Stimulated activated naive CD4-positive, alpha-beta T cell treated with Interleukin-2 at 50 U/mL for 16 hours (primary cell): ENCODE measurements at places on chromosomes 1 and 21.

DNA sequence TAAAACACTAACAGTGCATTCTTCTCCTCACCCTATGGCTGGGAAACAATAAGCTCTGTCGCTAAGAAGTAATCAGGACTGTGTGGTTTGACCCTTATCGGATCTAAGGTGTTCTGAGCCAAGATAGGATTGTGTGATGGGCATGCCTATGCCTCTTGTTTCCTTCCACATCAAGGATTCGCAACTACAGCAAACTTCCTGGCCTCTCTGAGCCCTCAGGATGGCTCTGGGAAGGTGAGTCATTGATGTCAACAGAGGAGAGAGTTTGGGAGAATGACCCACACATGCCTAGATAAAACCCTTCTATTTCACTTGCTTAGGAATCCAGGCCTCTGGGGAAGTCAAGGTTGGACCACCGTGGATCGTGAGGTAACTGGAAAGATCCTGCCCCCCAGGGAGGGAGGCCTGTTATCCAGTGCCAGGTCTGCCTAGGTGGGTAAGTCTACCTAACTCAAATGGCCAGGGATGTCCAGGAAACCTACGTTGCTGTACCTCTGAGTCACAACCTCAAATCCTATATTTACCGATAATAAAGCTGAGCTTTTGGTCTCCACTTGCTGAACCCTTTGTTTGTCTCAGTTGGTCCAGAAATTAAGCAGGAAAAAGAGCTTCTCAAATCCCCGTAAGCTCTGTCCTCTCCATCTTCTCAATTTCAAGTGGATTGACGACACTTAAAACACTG lies 27.4 kb downstream of the TIAM1 start:
- DNase-seq = no peak

- DNase-seq = no peak
Observed at GRCh38 chr1:51133045-51133444, 31.0 kb downstream of the C1orf185 start.

DNA sequence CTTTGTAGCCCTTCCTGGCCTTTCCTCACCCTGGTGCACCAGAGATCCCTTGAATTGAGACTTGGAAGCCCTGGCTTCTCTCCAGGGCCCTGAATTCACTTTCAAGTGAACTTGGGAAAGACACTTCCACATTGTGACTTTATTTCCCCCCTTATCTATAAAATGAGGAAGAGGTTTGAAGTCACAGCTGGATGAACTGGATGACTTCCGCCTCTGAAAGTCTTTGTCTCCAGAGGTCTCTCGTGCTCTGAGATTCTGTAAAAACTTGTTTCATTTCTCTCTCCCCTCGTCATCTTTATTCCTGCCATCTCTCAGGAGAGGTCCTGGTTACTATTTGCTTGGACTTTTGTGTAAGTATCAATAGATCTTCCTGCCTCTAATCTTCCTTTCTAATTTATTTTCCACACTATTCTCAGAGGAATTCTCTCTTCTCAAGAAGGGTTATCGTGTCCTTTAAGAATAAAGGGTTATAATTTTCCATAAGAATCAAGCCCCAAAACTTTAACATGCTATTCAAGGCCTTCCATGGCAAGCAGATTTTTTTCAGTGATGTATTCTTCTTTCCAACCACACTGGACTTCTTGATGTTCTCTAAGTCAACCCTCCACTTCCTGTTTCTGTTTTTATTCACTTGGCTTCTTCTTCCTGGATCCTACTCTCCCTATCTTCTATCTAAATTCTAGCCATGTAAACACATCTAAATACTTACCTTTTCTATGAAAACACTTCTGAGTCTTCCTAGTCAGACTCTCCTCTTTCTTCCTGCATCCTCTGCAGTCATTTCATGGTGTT lies 6.5 kb upstream of the RPTN start:
- no peak for DNase-seq

DNA sequence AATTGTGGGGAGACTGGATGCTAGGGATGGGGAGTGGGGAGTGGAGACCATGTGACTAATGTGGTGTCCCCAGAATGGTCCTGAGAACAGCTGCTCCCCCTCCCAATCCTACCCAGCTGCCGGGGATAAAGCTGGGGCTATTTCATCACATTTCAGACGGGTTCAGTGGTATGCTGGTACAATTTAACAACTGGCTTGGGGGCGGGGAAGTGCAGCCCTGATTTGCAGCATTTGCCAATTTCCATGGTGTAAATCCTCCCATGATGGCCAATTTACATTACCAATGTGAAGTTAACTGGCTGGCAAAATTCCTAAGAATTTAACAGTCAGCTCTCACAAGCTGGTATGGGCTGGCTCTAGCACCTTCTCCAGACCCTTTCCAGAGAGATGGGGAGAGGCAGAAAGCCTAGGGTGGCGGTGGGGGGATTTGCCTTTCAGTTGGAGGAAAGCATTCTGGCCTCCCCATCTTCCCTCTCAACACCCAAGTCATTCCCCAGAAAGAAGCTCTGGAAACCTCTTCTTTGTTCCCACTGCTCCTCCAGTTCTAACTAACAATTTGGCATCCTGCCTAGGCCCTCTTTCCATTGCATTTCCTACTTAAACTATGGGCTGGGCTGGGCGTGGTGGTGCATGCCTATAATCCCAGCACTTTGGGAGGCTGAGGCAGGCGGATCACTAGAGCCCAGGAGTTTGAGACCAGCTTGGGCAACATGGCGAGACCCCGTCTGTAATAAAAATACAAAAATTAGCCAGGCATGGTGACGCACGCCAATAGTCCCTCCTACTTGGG lies 11.3 kb upstream of the ADGRB2 start:
- DNase-seq = no peak
